GF-D8 (cell line): ENCODE measurements at places on chromosomes 16 and 17.

DNA sequence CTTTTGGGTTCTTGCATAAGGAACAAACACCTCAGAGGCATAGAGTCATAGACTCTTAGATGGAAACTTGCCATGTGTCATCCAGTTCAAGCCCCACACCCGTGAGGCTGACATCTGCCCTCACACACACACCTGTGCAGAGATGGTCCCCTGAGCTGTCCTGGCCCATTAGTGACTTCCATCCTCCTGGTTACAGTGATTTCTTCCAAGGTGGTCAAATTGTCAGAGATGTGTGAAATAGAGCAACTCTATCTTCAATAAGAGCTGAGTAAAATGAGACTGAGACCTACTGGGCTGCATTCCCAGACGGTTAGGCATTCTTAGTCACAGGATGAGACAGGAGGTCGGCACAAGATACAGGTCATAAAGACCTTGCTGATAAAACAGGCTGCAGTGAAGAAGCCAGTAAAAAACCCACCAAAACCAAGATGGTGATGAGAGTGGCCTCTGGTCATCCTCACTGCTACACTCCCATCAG is 342.2 kb upstream of the TNRC6C start:
- DNase-seq: no peak

GRCh38 chr17:67203818-67204217 is 41.2 kb downstream of the HELZ start:
- no peak for DNase-seq

DNA sequence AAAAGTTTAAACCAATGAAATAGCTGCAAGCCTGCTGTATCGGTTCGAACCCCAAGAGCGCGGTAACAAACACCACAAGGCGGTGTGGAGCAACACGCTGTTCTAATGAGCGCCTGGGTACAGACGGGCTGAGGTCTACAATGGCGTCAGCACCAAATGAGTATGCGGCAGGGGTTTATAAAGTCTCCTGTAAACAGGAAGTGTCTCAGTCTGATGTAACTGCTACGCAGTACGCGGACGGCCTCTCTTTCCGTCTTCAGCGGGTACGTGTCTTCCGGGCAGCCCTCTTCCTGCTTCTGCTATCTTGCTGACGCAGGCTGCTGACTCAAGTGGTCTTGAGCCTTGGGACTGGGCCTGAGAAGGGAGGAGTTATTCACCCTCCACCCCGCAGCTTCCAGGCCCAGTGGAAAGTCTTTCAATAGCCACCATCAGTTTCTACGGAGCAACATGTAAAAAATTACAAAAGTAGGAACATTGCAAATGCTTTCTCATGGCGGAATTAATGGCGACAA is 40.5 kb upstream of the KCNJ2 start:
- DNase-seq: no peak

GRCh38 chr17:47837401-47838039 is 3.6 kb downstream of the SCRN2 start:
- no peak for DNase-seq

DNA sequence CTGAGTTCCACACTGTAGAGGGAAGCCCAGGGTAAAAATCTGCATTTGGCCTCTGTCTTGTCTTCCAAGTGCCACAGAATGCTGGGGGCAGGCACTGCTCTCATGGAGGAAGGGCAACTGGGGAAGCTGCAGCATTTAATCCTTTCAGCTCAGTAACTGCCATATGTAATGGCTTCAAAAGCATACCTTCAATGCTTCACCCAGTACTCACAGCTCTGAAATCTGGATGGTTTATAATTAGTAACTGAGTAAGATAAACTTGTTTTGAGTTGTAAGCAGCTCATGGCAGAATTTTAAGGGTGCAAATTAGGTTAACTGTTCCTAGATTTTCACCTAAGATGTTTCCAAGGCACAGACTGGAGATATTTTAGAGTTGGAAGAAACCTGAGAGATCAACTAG is 24.5 kb downstream of the PMP22 start:
- no peak for DNase-seq

GRCh38 chr17:72466199-72466598 is 345.4 kb downstream of the SOX9 start:
- DNase-seq: no peak
